ENCODE measurements at places on chromosomes 16 and 17.

- DNase-seq, result no peak
These were observed 378.9 kb downstream of the WWOX start for GRCh38 chr16:78478267-78478861.

DNA sequence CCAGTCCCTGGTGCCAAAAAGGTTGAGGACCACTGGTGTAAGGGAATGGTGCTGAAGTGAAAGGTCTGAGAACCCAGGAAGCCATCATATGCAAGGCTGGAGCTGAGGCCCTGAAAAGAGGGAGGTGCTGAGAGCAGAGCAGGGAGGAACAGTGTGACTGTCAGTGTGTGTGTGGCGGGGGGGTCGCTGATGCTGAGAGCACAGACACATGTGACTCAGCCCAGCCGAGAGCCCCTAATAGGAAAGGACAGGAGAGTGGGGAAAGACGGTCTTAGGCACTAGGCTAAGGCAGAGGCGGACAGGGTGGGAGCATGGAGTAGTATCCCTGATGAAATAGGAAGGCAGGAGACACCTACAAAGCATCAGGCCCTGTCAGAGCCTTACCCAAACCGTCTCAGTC is 1.2 kb downstream of the B9D1 start:
- no peak for DNase-seq

DNA sequence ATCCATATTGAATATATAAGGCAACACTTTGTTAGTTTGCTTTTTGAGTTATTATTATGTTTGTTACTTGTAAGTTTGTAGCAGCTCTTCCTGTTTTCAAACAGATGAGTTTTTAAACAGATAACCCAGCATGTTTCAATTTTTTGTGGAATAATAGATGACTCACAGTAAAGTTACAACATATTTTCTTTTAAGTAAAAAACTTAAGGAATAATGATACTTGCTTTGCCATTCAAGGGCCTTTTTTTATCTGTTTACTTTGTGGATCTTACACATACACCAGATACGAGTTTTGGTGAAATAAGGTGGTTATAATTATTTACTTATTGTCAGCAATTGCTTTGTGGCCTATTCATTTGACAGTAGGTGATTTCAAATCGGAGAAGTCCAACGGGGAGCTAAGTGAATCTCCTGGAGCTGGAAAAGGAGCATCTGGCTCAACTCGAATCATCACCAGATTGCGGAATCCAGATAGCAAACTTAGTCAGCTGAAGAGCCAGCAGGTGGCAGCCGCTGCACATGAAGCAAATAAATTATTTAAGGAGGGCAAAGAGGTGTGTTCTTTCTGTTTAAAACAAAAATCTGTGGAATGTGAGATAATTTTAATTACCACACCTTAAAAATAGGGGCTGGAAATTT is 66.3 kb downstream of the BPTF start:
- no peak for DNase-seq

- no peak for DNase-seq
These were observed 5.8 kb downstream of the WIPF2 start for GRCh38 chr17:40224718-40225550.

DNA sequence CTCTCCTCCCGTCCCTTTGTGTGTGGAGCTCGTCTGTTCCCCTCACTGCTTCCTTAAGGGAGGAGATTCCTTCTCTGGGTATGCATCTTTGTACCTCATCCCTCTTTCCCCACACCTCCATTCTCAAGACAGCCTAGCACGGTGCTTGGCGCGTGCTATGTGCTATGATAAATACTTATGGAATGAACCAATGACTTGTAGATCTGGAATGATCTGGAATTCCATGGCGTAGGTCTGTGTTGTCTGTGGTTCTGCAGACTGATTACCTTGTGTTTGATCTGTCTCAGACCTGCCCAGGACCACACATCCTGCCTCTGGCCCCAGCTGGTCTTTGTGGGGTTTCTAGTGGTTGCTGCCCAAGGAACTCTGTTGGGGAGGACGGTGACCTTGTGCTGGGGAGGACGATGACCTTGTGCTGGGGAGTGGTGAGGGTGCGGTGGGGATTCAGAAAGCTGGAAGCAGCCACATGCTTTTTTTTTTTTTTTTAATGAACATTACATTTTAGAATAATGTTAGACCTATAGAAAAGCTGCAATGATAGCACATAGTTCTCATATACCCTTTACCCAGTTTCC is 33.5 kb upstream of the ETV4 start:
- DNase-seq, result no peak

GRCh38 chr16:2163211-2163881 is 7.8 kb downstream of the TRAF7 start:
- DNase-seq, result no peak

All from NCI-H2029 (cell line).